ENCODE measurements at places on chromosomes 1 and 21.

- DNase-seq, result no peak
These were observed 205.3 kb downstream of the TM2D1 start for GRCh38 chr1:61519631-61520030.

GRCh38 chr21:45861156-45861870 lies 120.3 kb upstream of the COL6A1 start:
- DNase-seq, result no peak

GRCh38 chr1:201516511-201517127 lies 9.7 kb upstream of the CSRP1 start:
- no peak for DNase-seq

GRCh38 chr1:80468356-80468755 lies 1332.4 kb upstream of the ADGRL2 start:
- no peak for DNase-seq

- no peak for DNase-seq
These were observed 4.9 kb downstream of the CD48 start for GRCh38 chr1:160706526-160707235.

GRCh38 chr1:89068291-89068690 lies 3.3 kb upstream of the GBP1 start:
- no peak for DNase-seq

DNA sequence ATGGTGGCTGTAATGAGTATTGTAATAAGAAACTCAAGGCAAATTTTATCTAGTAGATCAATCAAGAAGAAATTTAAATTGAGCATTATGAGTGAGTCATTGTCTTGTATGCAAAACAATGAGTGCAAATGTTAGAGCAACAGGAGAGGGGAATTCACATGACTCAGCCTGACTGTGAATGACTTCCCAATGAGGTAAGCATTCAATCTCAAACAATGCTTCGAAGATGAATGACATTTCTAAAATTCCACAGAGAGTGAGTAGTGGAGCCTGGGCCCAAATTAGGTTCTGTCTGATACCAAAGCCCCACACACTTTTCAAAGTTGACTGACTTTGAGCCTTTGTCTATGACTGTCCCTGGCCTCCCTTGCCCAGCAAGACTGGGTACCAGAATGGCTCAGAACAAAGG lies 738.0 kb downstream of the PTPRU start:
- DNase-seq, result no peak

- DNase-seq, result no peak
These were observed 719.1 kb upstream of the B3GALT2 start for GRCh38 chr1:193905288-193906085.

DNA sequence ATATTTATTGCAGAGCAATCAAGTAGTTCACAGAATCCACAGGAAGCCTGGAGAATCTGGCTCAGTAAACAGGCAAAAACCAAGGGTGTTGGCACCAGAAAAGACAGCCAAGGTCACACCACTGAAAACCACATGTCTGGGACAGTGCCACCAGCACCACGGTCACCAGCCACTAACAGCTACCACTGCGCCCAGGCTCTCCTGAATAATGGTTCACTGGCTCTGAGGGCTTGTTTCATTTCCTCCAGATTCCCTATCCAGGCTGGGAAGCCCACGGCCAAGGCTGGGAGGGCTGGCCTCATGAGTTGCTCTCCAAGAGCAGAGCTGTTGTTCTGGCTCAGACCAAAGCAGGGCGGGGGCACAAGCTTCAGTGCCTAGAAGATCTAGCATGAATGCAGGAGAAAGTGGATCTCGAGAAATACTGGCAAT lies 54.5 kb upstream of the PTGFRN start:
- no peak for DNase-seq

GRCh38 chr1:4854367-4854766 lies 200.0 kb downstream of the AJAP1 start:
- DNase-seq, result no peak

DNA sequence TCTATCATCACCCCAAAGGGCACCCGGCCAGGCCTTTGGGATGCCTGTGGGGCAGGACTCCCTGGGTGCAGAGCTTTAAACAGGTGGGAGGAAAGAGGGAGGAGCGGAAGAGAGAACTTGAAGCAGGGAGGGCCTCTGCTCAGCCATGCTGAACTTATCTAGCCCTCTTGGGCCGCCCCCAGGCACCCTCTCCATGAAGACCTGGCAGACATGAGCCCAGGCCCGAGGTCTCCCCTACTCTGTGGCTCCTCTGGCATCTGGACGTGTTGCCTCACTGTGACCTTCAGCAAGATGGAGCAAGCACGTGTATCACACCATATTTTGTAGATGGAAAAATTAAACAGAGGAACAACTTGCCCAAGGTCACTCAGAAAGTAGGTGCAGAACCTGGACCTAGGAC lies 711.4 kb downstream of the MATN1 start:
- DNase-seq, result no peak

GRCh38 chr1:76257823-76258222 lies 183.3 kb downstream of the ST6GALNAC3 start:
- no peak for DNase-seq

- DNase-seq, result no peak
These were observed 975.7 kb upstream of the ADGRL2 start for GRCh38 chr1:80825067-80825466.

DNA sequence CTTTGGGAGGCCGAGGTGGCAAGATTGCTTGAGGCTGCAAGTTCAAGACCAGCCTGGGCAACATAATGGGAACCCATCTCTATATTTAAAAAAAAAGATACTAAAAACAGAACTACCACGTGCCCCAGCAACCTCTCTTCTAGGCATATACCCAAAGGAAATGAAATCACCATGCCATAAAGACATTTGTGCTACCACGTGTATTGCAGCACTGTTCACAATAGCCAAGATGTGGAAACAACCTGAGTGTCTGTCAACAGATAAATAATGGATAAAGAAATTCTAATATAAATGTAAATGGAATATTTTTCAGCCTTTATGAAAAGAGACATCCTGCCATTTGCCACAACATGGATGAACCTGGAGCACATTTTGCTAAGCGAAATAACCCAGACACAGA lies 128.6 kb downstream of the PCNX2 start:
- DNase-seq, result no peak

GRCh38 chr21:18275781-18276180 lies 31.1 kb downstream of the CHODL start:
- no peak for DNase-seq

GRCh38 chr1:44135886-44136285 lies 5.5 kb downstream of the KLF18 start:
- DNase-seq, result no peak

DNA sequence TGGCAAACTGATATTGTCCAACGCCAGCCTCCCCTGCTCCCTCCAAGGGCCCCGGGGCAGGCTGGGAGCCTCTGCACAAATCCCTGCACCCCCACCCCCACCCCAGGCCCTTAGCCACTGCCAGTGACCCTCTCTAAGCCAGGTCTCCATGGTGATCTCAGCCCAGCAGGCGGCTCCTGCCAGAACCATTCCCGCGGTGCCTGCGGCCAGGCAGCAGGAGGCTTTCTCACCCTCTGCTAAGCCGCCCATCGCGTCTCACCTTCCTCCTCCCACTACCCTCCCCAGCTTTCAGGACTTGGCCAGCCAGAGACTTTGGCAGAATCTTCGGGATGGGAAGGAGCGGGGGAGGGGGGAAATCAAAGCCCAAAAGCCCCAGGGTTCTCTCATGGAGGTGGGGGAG lies 46.8 kb upstream of the WASF2 start:
- DNase-seq, result no peak

DNA sequence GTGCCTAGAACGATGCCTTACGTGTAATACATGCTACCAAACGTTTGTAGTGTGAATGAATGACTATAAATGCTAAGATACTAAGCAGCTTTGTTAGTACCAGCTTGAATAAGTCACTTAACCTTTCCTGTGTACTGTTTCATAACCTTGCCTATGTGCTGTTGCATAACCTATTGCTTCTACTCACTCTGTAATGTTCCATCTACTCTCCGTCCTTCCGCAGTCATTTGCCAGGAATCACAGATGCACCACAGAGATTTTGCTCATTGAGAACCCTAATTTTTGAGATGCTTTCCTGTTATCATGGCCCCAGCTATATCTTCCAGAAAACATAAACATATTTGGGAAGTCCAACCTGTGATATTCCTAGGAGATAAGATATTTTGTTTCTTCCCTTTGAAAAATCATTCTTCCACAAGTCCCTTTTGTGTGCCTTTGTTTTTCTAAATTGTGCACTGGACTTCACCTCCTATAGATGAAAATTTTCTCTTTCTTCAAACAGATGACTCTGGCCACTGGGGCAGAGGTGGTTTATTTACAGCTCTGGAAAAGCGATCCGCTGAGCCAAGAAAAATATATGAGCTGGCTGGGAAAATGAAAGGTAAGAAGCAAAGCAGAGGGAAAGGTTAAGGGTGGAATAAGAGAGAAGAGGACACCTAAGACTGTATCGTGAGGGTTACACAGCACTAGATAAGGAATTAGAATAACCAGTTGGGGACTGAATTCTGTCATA lies 44.8 kb downstream of the CHD1L start:
- no peak for DNase-seq

DNA sequence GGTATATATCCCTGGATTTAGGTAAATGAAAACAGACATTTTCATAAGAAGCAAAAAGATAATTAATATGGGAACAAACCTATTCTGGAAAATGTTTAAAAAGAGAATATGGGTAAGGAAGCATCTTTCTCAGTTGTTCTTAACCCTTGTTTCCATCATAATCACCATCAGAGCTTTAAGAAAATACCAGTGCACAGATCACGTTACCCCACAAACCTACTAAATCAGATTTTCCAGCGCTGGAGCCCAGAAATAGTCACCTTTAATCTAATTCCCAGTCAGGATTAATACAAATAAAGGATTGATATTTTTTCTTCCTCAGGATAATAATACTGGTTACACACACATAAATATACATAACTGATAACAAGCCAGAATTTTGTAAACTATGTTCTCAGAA lies 44.6 kb downstream of the PTPRC start:
- no peak for DNase-seq

DNA sequence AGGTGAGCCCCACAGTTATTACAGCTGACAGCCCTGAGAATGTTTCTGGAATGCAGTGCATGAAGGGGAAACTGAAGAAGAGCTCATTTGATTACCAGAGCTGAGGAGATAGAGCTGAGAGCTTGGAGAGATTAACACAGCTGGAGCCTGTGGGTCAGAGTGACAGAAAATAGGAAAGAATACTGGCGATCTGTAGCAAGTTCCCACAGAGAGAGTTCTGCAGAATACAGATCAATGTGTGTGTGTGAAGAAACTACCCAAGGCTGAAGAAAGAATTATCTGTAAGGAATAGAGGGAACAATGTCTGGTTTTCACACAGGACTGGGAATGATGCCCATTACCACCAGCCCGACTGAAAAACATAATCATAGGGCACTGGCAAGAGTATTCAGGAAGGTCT lies 103.6 kb upstream of the SNX7 start:
- no peak for DNase-seq

DNA sequence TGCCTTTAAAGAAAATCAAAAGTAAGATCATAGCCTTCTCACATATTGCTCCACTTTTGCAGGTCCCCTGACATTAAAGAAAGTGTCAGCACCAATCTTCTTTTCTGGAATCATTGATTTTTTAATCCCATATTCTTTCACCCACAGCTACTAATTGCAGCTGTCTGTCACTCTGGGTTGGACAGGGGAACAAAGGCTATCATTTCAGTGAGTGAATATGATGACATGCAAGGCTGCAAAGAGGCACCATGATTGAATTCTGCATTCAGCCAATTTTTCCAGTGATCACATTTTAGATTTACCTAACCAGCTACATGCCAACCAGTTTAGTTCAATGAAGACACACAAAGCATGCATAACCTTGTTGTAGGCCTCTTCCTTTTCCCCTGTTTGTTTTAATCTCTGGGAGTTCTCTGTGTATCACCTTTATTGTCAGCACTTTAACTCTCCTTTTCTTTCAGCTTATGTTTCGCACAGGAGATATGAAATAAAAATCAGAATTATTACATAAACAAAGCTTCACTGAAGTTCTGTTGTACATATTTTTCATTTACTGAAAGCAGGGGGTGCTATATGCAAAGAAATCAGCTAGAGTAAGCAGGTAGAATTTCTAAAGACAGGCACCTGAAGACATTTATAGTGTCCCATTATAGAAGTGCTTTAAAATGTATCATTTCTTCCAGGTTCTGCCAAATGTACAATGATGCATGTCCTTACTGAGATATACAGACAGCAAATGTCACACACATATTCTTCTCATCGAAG lies 584.8 kb downstream of the PLA2G4A start:
- no peak for DNase-seq

- DNase-seq, result no peak
These were observed 14.6 kb downstream of the GTF2B start for GRCh38 chr1:88876573-88877365.

- DNase-seq, result peak; percentile 6
These were observed 166.6 kb downstream of the DYRK1A start for GRCh38 chr21:37532868-37533780.

- no peak for DNase-seq
These were observed 29.0 kb downstream of the ZSWIM5 start for GRCh38 chr1:45177452-45177851.

GRCh38 chr1:62084310-62084890 lies 110.2 kb upstream of the L1TD1 start:
- no peak for DNase-seq

DNA sequence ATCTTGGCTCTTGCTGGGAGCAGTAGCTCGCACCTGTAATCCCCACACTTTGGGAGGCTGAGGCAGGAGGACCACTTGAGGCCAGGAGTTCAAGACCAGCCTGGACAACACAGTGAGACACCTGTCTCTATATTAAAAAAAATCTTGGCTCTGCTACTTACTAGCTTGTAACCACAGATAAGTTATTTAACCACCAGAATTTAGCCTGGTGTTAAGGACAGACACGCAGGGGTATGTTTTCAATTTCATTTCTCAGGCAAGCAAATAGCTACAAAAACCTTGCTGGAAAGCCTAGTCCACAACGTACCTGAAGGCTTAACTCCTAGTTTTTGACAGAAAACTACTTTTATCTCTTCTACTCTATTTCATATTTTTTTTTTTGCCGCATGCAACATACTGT lies 24.8 kb upstream of the GFI1 start:
- DNase-seq, result no peak

DNA sequence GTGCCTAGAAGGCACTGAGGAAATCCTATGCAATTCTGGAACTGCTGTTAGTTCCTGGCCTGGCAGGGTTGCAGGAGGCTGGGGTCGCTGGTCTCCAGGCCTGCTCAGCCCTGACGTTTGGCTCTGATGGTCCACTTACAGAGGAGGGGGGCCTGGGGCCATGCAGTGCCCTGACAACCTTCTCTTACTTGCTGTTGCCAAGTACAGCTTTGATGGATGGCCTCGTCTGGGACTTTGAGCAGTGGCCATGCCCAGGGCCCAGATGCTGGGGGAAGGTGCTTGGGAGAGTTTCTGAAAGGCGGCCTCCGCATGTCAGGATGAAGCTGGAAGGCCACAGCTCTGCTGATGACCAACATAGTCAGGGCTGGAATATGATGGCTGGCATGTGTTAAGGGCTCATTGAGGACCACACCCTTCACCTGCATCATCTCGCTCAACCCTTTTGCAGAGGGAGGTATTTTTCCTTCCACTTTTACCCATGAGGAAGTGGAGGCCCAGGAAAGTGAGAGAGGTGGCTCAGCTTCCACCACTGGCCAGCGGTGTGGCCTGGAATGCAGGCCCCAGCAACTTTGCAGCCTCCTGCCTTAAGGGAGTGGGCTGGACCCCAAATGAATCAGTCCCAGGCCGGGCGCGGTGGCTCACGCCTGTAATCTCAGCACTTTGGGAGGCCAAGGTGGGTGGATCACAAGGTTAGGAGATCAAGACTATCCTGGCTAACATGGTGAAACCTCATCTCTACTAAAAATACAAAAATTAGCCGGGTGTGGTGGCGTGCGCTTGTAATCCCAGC lies 34.7 kb upstream of the LRRC3 start:
- DNase-seq, result no peak

- DNase-seq, result no peak
These were observed 30.6 kb downstream of the CDKN2C start for GRCh38 chr1:51000651-51001050.
